Vagina (tissue), 2 donors: ENCODE measurements at places on chromosomes 5 and 9. TPM values are rescaled to one million over a fixed set of nuclear protein-coding genes. Genes with fewer than 3 reads are reported as not detected.

Gene SPINK4
- not detected for total RNA-seq

Gene ZNF454
- 3.4 TPM for total RNA-seq

Gene SV2C
- total RNA-seq, result 3.4 TPM

Gene PCDHGA1
- not detected for total RNA-seq

Gene C5orf52
- total RNA-seq, result not detected

DNA sequence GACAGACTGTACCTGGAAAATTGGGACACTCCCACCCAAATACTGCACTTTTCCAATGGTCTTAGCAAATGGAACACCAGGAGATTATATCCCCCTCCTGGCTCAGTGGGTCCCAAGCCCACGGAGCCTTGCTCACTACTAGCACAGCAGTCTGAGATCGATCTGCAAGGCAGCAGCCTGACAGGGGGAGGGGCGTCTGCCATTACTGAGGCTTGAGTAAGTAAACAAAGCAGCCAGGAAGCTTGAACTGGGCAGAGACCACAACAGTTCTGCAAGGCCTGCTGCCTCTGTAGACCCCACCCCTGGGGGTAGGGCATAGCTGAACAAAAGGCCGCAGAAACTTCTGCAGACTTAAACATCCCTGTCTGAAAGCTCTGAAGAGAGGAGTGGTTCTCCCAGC is 260.0 kb upstream of the ST8SIA4 start:
- H3K27ac ChIP-seq, result no peak overlapping the region
- no peak for DNase-seq
- H3K27me3 ChIP-seq, result no peaks in the 10 kb centered on the region
- H3K4me1 ChIP-seq, result no peaks in the 10 kb centered on the region
- no peaks in the 10 kb centered on the region for H3K36me3 ChIP-seq

- H3K4me3 ChIP-seq, result no peak overlapping the region
- DNase-seq, result no peak
- no peak overlapping the region for H3K27ac ChIP-seq
Observed at GRCh38 chr5:57718155-57718554, 235.5 kb upstream of the ACTBL2 start.

GRCh38 chr5:75049456-75050351 is 2.7 kb downstream of the GCNT4 start:
- no peaks in the 10 kb centered on the region for H3K36me3 ChIP-seq
- no peaks in the 10 kb centered on the region for H3K27me3 ChIP-seq
- no peak for DNase-seq
- H3K4me3 ChIP-seq, result no peak overlapping the region
- H3K27ac ChIP-seq, result no peak overlapping the region
- peaks cover 45% of the 10 kb centered on the region for H3K4me1 ChIP-seq

GRCh38 chr5:151697452-151697851 is 10.7 kb upstream of the SPARC start:
- no peak overlapping the region for H3K4me3 ChIP-seq
- H3K4me1 ChIP-seq, result peaks cover 41% of the 10 kb centered on the region
- no peaks in the 10 kb centered on the region for H3K27me3 ChIP-seq
- DNase-seq, result no peak

GRCh38 chr9:87580941-87581438 is 83.3 kb downstream of the DAPK1 start:
- H3K4me1 ChIP-seq, result peaks cover 16% of the 10 kb centered on the region
- H3K36me3 ChIP-seq, result no peaks in the 10 kb centered on the region
- H3K27ac ChIP-seq, result no peak overlapping the region
- no peaks in the 10 kb centered on the region for H3K27me3 ChIP-seq
- no peak overlapping the region for H3K4me3 ChIP-seq

- DNase-seq, result no peak
- H3K4me3 ChIP-seq, result no peak overlapping the region
- no peak overlapping the region for H3K27ac ChIP-seq
- no peaks in the 10 kb centered on the region for H3K27me3 ChIP-seq
- H3K4me1 ChIP-seq, result no peaks in the 10 kb centered on the region
Observed at GRCh38 chr9:6479959-6480358, 67.0 kb downstream of the UHRF2 start.

DNA sequence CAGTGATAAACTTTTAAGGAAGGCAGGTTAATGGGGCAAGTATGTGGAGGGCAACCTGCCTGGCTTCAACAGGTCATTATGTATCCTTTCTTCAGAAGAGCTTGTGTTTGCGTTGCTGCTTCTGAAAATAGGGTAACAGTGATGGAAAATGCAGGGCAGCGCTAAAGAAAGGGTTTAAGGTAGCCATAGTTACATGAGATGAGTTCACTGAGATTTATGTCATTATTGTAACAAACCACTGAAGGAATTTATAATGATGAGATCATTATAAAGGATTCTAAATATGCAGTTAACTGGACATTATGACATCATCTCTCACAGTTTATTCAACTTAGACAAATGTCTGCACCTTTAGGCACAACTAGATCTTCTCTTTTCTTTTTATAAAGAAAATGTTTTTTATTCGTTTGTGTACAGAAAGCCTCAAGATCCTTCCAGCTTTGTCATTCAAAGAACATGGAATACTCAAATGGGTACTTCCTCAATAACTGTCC is 291.6 kb upstream of the SMARCA2 start:
- H3K4me3 ChIP-seq, result no peak overlapping the region
- H3K4me1 ChIP-seq, result no peaks in the 10 kb centered on the region
- no peaks in the 10 kb centered on the region for H3K36me3 ChIP-seq

- H3K4me3 ChIP-seq, result no peak overlapping the region
- no peaks in the 10 kb centered on the region for H3K27me3 ChIP-seq
- H3K36me3 ChIP-seq, result no peaks in the 10 kb centered on the region
- no peaks in the 10 kb centered on the region for H3K4me1 ChIP-seq
Observed at GRCh38 chr5:110362261-110362660, 364.2 kb downstream of the TMEM232 start.

DNA sequence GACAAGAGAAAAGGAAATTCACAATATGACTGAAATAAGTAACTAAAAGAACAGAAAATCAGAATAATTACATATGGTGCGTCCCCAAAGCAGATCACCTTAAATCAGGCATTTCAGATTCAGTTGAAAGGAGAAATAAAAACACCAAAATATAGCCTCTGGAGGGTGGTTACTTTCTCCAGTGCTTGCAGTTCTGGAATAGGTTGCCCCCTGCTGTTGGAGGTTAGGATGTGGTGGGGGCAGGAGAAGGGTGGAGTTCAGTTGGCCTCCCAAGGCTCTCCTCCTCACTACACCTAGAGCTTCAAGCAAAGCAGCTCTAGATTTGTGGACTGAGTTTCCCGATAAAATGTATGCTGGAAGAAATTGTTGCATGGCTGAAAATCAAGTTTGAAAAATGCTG is 338.2 kb upstream of the TLE4 start:
- H3K27me3 ChIP-seq, result no peaks in the 10 kb centered on the region
- H3K27ac ChIP-seq, result no peak overlapping the region
- DNase-seq, result no peak
- H3K4me3 ChIP-seq, result no peak overlapping the region

DNA sequence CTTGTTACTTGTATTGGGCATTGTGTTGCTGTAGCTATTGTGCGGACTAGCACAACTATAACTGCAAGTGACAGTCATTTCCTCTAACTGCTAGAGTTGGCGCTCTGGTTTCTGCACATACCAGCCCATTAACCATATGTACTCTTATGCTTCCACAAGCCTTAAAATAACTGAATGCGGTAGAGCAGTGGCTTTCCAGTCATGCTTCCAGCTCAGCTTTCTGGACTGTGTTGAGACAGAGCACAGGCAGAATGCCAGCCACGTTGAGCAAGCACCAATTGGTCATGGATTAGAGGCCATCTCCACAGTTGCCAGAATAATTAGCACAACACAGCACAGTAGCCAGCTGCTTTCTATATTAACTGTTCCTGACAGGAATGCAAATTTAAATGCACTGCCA is 12.2 kb downstream of the INVS start:
- peaks cover 15% of the 10 kb centered on the region for H3K4me1 ChIP-seq
- no peak overlapping the region for H3K27ac ChIP-seq
- H3K27me3 ChIP-seq, result no peaks in the 10 kb centered on the region
- H3K36me3 ChIP-seq, result peaks cover 17% of the 10 kb centered on the region
- DNase-seq, result no peak

- H3K4me1 ChIP-seq, result peaks cover 7% of the 10 kb centered on the region
- H3K36me3 ChIP-seq, result no peaks in the 10 kb centered on the region
- no peak overlapping the region for H3K27ac ChIP-seq
Observed at GRCh38 chr5:102622262-102622661, 123.5 kb upstream of the SLCO6A1 start.

- no peak for DNase-seq
- no peaks in the 10 kb centered on the region for H3K36me3 ChIP-seq
- H3K27ac ChIP-seq, result peak overlapping the region; percentile 39
- no peaks in the 10 kb centered on the region for H3K27me3 ChIP-seq
Observed at GRCh38 chr5:39520232-39520572, 95.4 kb upstream of the DAB2 start.

GRCh38 chr5:66680804-66681203 is 84.6 kb downstream of the MAST4 start:
- no peaks in the 10 kb centered on the region for H3K36me3 ChIP-seq
- no peak overlapping the region for H3K27ac ChIP-seq
- H3K4me3 ChIP-seq, result no peak overlapping the region
- no peak for DNase-seq
- H3K4me1 ChIP-seq, result no peaks in the 10 kb centered on the region
